ENCODE measurements at places on chromosomes 4 and X.

DNA sequence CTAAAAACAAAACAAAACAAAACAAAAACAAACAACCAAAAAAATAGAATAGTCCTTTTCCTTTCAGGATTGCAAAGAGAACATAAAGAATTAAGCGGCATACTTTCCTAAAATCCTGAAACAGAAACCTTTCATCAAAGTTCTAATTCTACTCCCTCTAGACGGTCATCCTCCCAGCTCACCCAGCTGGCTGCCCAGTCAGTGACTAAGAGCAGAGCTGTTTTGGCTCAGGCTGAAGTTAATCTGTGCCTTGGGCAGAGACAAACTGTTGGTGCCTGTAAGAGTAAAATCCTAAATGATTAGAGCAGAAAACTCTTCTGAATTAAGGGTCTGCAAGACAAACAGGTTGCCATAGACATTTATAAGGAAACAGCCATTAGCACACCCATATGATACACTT, 17.6 kb upstream of the WAS start:
- DNase-seq: no peak

DNA sequence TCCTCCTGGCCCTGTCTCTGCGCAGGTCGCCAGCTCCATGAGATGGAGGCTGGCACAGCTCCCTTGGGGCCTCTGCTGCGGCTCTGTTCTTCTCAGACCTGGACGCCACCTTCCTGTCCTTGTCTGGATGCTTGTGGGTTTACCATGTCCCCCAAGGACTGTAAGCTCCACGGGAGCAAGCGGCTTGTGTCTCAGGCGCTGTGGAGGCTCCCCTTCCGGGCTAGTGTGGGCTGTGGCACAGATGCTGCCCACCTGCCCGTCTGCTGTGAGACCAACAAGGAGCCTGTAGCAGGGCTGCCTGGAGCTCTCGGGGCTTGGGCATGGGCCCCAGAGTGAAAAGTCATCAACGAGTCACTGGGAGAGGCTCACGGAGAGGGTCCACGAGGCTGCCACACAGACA, 25.2 kb downstream of the NAT8L start:
- DNase-seq: no peak

DNA sequence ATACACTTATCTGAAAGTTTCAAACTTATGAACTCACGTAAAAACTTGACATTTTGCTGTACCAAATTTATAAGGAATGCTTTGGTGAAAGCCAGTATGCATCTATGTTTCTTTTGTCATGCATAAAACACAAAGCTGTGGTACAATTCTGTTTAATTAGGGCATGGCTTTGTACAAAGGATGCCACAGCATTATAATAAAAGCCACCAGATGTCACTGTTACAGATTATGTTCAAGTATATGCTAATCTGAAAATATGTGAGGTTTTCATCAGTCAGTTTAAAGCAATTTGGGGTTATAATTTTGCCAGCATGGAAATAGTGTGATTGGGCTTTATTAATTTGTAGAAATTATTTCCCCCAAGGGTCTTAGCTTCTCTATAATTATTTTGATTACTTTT, 69.0 kb downstream of the ATOH1 start:
- DNase-seq: no peak

DNA sequence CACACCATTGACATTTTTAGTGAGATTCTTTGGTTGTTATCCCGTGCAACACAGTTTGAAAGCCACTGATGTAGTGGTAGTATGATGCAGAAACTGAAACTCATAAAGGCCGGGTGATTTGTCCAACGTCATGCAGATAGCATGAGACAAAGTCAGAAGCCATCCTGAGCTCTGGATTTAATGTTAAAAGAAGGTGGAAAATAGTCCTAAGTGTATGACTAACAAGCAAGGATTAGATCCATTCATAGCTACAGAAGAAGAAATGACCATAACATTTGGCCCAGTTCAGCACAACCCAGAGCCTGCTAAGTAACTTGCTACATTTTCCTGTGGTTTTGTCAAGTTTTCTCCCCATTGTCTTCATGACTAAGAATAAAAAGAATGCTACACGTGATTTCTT, 142.4 kb downstream of the AMELX start:
- DNase-seq: no peak

DNA sequence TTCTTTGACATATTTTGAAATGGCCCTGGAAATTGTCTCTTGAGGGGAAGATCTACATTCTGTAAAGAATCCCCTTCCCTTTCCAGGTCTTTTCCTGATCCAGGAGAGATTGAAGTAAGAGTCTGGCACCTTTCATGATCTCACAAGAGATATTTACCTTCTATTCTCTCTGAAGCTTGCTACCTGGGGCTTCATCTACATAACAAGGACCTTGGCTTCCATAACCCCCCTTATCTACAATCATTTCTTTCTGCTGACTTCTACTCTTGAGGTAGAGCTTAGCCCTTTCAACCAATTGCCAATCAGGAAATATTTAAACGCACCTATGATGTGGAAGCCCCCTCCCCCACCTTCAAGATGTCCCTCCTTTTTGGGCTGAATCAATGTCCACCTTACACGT, 383.7 kb upstream of the MAGEB18 start:
- no peak for DNase-seq

- DNase-seq: no peak
Observed at GRCh38 chr4:184041156-184041555, 136.0 kb downstream of the STOX2 start.

- DNase-seq: no peak
Observed at GRCh38 chr4:109334129-109335105, 32.0 kb upstream of the COL25A1 start.

GRCh38 chr4:1405254-1405635, 997 bp downstream of the NKX1-1 start:
- DNase-seq: no peak

DNA sequence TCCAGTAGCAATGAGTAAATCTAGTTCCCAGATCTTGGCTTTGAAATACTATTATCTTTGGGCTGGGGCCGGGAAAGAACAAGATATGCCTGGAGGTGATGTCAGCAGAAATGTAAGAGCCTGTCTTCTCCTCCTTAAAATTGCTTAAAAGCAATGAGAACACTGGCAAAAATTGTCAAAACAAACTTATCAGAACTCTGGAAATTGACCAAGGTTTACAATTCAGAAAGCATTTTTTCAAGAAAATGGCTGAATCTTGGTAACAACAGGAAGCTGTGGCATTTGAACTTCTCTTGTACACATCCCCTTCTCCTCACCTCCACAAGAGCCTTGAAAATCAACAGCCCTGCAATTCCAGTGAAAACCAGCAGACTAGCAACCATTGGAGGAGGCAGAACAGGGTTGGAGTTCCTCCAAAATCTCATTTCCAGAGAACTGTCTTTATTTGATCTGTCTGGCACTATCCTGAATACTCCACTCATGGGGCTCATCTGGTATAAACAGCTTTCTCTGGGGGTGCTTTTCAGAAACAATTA, 13.5 kb downstream of the TIMP1 start:
- no peak for DNase-seq

DNA sequence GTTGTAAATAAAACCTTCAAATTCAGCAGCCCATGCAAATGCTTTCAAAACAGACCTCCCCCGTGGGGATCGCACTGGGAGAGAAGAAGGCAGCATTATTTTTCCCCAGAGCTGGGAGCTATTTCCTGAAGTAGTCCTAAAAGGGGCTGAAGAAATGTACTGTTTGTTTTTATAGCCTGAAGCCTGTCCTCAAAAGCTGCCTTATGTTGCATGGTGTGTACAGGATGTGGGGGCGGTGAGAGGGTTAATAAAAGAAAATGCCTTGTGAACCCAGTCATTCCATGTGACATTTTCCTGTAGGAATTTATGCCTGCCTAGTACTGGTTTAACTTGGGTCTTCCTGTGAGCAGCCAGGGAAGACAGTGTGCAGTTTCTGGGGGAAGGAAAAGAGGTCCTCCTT, 144.1 kb downstream of the SOWAHB start:
- DNase-seq: no peak

DNA sequence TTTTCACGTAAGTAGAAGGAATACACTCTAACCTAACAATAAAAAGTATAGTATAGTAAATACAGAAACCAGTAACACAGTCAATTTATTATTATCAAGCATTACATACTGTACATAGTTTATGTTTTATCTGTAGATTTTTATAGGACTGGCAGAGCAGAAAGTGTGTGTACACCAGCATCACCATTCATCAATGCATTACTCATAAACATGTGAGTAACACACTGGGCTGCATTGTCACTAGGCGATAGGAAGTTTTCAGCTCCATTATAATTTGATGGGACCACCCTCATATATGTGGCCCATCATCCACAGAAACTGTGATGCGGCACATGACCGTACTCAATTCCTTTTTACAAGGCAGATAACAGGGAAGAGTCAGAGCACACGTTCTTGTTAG, 137.8 kb upstream of the RBPJ start:
- DNase-seq: no peak

DNA sequence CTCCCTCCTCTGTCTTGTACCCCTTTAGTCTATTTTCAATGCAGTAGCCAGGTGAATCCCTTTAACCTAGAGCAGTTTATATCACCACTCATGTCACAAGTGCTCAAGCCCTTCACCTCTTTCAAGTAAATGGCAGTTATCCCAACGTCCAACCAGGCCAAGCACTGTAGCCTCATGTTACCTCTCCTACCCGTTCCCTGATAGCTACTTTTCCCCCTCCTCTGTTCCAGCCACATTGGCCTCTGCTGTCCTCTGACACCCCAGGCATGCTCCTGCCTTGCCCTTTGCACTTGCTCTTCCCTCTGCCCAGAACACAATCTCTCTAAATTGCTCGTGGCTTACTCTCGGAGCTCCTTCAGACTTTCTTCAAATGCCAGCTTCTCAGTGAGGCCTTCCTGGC, 15.2 kb downstream of the GUCY1B1 start:
- no peak for DNase-seq

- no peak for DNase-seq
Observed at GRCh38 chr4:182809417-182810102, 107.6 kb downstream of the DCTD start.

GRCh38 chrX:87805829-87806490, 288.4 kb downstream of the KLHL4 start:
- no peak for DNase-seq

DNA sequence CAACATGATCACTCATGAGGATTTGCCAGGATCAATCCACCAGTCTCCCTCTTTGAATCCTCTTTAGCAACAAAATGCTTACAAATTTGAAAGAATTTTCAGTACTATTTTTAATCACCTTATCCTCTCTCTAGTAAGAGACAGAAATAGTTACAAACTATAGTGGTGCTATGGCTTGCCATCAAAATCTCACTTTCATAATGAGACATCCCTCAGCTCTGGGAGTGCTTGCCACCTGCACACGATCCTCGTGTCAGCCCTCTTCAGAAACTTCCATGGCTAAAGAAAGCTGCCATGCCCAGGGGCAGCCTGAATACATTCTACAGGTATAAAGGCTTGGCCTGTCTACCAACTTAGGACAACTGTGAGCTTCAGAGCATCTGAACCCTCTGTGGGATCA, 5.1 kb upstream of the DHX15 start:
- DNase-seq: no peak

DNA sequence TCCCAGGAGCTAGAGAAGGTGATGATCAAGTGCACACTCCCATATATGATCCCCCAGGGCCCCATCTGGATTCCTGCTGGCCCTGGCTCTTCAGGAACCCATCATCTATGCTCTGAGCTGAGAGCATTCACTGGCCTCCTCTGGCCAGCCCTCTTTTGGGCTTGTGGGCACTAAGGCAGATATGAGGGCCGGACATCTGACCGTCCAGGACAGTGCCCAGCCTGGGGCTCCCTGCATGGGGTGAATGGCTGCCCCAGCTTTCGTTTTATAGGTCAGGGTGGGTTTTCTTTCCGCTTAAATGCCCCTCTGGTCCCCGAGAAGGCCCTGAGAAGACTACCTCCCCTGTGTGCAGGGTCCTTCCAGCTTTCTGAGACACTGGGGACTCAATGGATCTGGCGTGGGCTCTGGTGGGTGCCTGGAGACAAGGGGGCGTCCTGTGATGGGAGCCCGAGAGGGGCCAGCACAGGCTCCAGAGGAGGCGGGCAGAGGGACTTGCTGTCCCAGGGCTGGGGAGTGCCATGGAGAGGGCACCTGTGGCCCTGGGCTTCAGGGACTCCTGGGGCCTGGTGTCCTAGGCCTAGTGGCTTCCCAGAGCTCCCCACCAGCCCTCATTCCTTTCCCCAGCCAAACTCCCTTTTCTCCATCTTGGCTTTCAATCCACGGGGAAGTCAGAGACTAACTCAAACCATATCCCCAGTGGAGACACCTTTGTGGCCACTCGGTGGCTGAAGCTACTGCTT, 39.5 kb upstream of the GRPEL1 start:
- DNase-seq: no peak

- DNase-seq: no peak
Observed at GRCh38 chr4:140028101-140028500, 125.9 kb downstream of the MAML3 start.

DNA sequence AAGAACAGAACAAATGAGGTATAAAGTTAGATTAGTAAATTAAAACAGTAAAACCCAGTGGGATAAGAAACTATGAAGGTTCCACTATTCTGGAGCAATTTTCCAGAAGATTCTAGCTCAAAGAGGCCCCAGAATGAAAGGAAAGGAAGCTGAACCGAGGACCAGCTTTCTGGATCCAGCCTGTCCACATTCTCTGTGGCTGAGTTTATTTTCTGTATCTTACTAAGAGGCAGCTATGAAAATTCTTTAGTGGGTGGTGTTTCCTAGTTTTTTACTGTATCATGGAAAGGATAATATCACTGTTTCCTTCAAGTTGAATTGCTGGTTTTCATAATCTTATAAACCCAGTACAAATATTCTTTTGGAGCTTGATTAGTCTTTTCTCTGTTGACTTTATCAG, 11.8 kb downstream of the DAPP1 start:
- no peak for DNase-seq

GRCh38 chr4:11441194-11441556, 12.5 kb upstream of the HS3ST1 start:
- no peak for DNase-seq

DNA sequence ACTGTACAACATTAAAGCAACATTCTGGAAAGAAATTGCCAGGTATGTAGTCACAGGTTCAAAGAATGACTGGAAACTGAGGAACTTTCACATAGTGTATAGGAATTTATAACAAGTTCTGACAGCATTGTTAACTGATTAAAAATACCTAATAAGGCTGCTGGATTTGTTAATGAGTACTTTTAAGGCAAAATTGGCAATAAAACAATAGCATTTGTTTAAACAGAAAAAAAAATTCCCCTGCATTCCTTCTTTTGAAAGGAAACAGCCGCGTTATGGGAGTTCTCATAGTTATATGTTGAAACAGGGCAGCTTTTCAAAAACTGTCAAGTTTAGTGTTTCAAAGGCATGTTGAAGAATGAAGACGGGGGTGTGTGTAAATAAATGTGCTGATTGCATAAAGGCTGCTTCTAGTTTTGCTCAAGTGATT, 282.5 kb upstream of the FAT1 start:
- DNase-seq: no peak

- peak; percentile 0 for DNase-seq
Observed at GRCh38 chr4:128288689-128289106, 1.1 kb upstream of the PGRMC2 start.

DNA sequence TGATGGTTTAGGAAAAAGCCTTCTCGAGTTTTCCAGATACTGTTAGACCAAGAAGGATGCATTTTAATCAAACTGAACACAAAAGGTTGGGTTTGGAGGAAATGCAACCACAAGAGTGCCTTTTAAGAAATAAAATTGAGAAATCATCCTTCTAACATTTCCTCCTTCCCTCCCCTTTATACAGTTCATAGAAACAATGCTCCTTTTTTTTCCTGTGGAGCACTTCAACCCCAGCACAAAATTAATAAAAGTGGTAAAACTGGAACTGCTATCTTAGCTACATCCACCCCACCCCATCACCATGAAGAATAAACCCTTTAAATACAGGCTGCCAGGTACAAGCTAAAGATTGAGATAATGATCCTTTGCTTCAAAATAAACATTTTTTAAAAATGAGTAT, 211.1 kb downstream of the RELL1 start:
- no peak for DNase-seq

GRCh38 chrX:103685396-103685795, 1.1 kb downstream of the MORF4L2 start:
- no peak for DNase-seq
